ENCODE measurements at places on chromosomes 2 and 18.

DNA sequence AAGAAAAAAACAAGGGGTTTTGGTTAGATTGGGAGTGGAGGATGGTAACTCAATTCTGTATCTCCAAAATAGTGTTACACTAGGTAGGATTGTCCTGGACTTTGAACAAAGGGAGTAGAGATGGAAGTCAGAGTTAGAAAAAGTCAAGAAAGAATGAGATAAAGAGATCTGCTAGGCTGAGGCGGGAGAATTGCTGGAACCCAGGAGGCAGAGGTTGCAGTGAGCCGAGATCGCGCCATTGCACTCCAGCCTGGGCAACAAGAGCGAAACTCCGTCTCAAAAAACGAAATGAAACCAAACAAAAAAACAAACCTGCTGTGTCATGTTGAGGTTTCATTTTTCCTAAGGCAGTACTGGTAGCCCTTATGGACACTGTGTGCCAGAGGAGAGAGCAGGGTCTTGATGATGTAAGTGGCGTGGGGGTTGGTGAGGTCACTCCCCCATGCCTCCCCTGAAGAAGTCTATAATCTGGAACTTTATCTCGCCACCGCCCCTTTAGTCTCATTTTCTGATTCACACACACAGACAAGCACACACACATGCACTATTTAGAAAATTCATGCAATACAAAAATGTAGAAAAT is 10.5 kb downstream of the DRC1 start:
- no peak for DNase-seq

GRCh38 chr2:240999873-241000541 is 1.6 kb downstream of the SNED1 start:
- no peak for DNase-seq

GRCh38 chr2:104444392-104444791 is 409.5 kb upstream of the POU3F3 start:
- DNase-seq = no peak

DNA sequence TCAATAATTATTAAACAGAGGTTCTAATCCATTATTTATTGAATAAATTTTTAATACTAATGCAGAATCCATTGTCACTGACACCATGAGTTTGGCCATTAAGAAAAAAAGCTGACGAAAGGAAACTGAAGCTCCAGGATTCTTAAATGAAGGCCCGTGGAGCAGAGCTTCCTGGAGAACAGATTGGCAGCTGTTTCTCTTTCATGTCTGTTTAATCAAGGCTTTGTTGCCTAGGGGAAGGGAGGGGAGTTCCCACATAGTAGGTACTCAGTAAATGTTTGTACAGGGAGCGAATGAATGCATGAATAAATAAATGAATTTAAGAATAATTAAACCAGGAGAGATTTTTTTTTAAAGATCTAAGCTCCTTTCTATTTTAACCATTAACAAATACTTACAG is 315.1 kb upstream of the KLHL29 start:
- DNase-seq = no peak

DNA sequence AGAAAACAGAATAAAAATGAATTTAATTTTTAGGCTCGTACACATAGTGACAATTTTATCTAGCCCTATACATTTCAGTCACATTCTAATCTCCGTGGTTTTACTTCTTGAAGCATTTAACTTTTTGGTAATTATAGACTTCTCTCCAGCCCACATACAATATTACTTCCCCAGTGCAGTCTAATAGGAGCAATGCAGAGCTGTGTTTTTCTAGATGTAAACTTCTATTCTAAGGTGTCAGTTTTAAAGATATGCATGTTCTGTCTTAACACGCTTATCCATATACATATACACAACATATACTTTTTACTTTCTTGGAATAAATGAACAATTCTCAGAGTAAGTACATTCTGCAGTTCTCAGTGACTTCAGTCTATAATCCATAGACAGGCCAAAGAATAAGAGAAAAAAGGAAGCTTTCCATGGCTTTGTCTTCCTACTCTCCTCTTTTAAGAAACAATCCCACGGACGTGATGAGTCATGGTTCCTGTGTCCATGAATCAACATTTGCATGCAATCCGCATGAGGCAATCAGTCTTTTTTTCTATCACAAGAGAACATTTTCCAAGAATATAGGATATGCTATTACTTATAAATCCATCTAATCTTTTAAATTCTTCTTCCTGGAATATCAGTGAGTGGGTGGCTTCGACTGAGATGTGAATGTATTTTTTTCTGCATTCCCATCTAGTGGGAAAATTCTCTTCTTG is 42.8 kb downstream of the CCDC102B start:
- DNase-seq = no peak

GRCh38 chr2:176096986-176097819 is 2.4 kb upstream of the HOXD12 start:
- DNase-seq = peak; percentile 25

- DNase-seq = no peak
Observed at GRCh38 chr2:58056192-58056916, 9.7 kb downstream of the VRK2 start.

DNA sequence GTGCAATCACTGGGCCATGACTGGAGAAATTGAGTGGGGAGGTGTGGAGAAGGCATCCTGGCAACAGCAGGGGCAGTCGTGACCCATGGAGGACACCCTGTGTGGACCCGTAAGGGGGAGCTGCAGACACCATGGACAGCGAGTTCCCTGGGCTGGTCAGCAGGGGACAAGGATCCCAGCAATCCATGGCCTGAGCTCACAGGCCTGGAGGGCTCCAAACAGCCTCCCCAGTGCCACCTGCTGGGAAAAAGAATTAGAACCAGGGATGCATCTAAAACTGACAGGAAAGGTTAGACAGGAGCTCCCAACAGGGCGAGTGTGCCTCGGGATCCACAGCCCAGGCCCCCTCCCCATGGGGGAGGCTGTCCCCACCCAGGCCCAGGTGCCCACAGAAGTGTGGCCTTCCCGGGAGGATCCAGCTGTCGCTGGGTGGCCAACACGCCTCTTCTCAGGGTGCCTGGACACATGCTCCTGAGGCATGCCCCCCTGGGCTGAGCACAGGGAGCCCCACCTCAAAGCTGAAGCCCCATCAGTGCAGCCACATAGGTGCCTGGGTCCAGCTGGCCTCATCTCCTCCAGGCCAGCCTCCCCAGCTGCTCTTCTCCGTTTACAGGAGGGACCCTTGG is 20.5 kb upstream of the KIF1A start:
- no peak for DNase-seq

DNA sequence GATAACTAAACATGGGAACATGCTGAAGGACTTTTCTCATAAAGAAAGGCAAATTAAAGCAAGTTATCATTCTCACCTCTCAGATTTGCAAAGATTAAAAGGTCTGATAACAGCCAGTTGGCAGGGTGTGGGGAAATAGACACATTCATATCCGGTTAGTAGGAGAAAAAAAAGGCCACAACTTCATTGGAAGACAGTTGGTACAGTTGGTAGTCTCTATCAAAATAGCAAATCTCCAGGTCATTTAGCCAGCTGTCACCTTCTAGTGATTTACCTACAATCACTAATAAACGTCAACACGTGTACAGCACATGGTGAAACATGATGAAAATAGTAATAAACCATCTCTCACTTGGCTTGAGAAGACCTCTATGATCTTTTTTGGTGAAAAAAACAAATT is 16.6 kb downstream of the INPP5D start:
- DNase-seq = no peak

DNA sequence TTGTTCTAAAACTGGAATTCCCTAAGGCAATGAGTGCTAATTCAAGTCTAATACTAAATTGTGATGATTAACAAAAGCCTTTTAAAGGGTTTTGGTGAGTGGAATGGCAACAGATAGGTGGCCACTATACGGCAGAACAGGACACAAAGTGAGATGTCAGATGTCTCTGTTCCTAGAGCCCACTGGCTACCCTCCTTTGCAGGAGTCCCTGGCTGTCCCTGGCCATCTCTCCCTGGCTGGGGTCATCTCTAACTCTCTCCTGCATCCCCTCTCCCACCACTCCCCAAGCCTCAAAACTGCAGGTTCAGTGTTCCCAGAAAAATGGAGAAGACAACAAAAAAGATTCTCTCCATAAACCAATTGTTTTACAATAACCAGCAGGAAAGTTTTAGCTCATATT is 79.2 kb downstream of the MDH1 start:
- DNase-seq = no peak

DNA sequence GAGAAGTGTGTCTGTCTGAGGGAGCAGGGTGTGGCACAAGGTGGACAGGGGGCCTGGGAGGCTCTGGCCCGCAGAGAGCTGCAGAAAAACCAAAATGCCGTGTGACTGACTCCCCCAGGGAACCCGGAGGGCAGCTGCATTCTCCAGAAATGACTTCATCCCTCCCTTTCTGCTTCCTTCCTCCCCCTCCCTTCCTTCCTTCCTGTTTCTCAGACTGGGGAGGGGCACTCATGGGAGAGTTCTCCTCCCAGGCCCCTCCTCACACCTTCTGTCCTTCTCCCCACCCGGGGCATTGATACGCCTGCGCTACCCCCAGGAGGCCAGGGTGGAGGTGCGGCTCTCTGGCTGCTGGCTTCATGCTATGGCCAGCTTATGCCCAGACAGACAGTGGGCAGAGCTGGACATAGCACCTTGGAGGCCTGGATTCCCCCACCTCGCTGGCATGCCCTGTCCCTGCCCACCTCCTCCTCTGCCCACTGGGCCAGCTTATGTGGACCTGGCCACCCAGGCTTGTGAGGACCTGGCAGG is 8.2 kb upstream of the GPR17 start:
- DNase-seq = no peak

DNA sequence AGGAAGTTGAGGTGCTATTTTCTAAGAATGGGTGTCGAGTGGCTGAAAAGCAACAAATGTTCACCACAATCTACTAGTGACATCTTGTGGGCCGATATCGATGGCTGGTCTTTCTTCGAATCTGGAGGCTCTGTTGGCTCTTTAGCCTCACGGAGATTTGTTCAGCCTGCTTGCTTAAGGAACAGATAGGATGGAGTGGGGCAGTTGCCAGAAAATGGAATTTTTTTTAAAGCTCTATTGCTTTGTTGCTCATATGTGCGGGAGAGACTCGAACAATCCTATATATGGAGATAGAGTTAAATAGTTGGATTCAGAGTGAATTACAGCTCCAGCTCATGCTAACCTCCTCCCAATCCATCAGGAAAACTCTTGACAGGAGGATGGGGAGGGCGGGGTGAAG is 70.9 kb upstream of the LYPD6B start:
- DNase-seq = no peak

DNA sequence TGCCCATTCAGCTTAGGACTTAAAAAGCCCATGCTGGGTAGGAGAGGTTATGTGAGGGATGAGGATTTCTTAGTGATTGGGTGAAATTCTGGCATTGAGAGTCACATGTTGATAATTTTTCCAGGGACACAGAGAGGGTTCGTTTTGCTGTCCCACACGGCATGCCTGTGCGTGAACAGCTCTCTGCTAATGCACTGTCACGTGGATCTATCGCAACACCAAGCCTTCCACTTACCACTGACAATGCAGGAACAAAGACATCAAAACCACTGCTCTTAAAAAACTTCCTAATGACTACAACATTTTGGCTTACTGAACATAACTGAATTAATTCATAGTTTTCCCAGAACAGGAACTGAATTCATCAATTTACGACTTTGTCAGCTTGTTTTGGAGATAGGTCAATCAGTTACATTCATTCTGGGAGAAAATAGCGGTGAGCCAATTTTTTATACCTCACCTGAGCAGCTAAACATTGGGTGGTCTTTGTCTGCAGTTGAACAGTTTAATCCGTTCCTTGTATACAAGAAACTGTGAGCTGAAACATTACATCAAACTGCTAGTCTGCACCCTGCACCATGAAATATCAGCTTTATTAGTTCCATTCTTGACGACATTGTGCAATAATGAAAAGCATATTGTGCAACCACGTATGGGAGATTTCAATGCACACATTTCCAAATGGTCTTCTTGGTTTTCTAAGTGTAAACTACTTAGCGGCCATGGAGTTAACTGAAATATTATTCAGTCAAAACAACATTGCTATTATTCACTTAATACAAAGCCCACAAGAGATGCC is 127.1 kb downstream of the LPIN1 start:
- DNase-seq = no peak

- no peak for DNase-seq
Observed at GRCh38 chr2:49288113-49288705, 133.9 kb upstream of the FSHR start.

DNA sequence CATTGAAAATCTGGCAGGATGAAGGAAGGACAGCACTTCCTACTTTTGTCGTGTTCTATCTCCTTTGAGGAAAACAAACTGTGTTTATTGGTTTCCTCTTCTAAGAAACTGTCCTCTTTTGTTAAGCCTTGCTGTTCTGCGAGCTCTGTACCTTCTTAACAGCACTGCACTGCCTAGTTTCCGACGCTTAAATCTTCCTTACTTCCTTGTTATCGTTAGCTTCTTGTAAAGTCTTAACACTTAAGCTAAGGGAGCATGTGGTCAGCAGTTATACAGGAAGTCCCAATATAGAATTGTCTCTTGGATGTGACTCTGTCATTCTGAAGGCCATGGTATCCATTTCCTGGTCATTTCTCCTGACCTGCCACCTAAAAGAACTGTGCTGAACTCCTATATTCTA is 552.8 kb upstream of the NRP2 start:
- no peak for DNase-seq

- no peak for DNase-seq
Observed at GRCh38 chr2:202687276-202687675, 52.5 kb downstream of the FAM117B start.

- no peak for DNase-seq
Observed at GRCh38 chr2:186575302-186575701, 14.6 kb upstream of the ITGAV start.

DNA sequence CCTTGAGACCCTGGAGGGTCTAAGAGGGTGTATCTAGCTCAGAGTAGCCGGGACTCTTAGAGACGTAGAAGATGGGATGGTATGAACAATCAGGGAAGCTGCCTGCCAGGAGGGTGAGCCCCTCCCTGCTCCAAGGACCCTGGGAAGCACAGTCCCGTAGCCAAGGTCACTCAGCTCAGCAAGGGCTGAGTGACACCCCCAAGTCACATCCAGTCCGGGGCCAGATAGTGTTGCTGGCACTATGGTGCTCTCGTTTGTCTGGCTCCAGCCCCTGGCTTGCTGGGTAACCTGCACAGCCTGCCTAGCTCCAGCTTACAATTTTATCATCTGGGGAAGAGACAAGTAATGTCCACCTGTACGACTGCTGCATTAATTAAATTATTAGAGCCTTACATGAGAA is 22.3 kb downstream of the REEP1 start:
- no peak for DNase-seq

GRCh38 chr18:63144748-63145147 is 174.8 kb downstream of the BCL2 start:
- no peak for DNase-seq

Measured in stimulated activated CD8-positive, alpha-beta memory T cell treated with anti-CD3 and anti-CD28 coated beads, Interleukin-7, amount 100 ng/mL, for 4 hours (primary cell).